ENCODE measurements at places on chromosomes 2 and 18. TPM values are rescaled to one million over a fixed set of nuclear protein-coding genes. Genes with fewer than 3 reads are reported as not detected.

Gene CNGA3
- not detected for total RNA-seq

DNA sequence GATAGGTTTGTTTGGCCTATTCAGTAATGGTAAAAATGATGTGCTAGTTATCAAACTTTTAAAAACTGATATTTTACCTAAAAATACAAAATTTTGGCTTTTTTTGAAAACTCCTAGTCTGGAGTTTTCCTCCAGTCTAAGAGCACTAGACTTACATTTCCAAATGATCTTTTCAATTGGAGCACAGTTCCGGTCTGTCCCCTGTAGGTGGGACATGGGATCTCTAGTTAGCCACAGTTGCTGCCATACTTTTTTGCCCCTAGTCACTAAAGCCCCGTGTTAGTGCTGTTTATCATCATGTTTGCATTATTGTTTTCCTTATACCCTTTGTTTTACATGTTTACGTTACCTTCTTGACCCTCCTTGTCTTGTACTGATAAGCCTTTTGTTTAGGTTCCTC, 52.4 kb downstream of the RELCH start:
- no peak for DNase-seq

Gene TUBA3E
- total RNA-seq: not detected

- DNase-seq: no peak
These were observed 656.5 kb downstream of the IRS1 start for GRCh38 chr2:226143091-226143490.

DNA sequence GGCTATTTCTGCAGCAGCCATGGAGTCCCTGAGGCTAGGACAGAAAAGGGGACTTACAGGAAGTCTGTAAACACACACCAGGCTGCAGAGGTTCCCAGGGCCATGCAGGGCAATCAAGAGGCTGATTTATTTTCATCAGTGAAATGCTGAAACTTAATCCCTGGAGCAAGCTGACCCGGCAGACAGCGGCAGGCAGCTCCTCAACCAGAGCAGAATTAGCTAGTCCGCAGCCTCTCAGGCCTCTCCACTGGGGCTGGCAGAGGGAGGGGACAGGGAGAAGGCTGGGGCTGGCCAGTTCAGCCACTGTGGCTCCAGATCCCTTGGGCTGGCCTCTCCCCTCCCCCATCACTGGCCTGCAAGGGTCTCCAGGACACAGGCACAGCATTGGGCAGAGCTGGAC, 136.3 kb downstream of the TNS1 start:
- DNase-seq: no peak
